Forelimb muscle (tissue), 1 donor: ENCODE measurements at places on chromosomes 2 and 18.
A peak's percentile ranks its signal among the peaks of the same experiment; 100 is the strongest.

GRCh38 chr2:40370007-40370395, 81.9 kb downstream of the SLC8A1 start:
- DNase-seq = no peak

GRCh38 chr2:215435870-215436704, at the start of gene FN1:
TSS of gene FN1 (minus strand) at chr2:215436068. CDS start at chr2:215435802, 266 bp downstream.
- peak; percentile 93 for DNase-seq

DNA sequence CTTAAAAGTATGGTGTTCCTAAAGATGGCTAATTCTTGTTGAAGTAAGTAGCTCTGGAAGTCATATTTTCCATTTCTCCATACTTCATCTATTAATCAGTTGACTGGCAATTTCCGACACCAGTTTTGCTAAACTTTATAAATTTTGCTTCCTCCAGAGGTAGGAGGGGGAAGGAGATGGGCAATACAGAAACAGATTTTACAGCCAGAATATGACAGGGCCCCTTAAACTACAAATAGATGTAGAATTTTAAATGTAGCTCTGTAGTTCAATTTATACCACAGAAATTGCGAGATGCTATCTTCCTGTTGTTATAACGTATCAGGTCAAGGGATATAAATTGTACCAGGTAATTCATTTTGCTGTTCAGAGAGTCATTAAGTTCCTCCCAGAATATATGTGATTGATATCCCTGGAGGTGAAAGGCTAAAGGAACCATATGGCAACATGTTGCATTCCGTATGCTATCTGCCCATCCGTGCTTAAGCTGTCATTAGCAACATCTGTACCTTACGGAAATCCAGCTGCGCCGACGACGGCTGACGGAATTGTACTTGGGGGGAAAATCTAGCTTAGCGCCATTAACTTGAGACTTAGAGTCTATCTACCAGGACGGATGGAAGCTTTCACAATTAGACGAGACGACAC, 8.4 kb upstream of the NR4A2 start:
- no peak for DNase-seq

DNA sequence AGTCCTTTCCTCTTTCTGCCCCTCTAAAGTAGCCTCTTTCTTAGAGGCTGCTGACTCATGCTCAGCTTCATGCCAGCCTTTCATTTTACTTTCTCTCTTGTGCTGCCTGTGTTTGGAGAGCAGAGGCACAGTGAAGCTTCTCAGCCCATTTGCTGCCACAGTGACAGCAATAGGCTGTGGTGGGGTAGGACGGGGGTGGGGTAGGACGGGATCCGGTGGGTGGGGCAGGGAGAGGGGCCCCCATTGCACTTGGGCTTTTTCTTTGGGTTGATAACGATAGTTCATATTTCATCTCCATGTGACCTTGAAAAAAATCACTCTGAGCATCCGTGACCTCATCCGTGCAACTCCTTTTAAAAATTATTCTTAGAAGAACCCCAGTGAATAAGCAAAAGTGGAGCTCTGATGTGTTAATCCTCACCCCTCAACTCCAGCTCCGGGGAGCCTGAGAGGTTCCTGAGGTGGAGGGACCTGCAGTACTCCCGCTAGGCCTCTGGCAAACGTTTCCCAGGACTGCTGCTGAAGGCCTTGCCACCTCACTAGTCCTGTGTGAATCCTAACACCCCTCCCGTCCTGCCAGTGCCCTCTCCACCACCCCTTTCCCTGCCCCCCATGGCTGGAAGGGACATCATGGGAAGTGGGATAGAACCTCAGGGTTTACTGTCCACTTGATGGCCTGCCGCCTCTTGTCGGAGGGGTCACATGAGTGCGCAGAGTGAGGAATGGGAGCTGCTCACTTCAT, 70.8 kb downstream of the INPP4A start:
- DNase-seq = no peak

DNA sequence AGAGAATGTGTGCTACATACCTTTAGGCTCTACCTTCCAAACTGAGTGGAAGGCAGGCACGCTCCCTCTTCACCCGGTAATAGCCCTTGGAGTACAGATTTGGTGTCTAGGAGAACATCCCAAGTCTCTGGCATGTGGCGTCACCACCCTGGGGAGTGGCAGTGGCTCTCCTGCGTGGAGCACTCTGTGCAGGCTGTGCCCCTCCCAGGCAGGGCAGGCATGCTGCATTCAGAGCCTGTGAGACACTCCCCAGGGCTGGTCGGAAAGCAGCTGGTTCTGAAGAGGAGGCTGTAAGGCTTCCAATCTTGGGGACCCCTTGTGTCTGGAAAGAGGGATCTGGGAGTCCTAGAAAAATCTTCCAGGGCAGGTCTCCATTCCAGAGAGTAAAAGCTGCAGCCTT, 193.3 kb downstream of the ANKRD30B start:
- DNase-seq = no peak

GRCh38 chr2:194464964-194465638, 1191.9 kb upstream of the SLC39A10 start:
- DNase-seq = no peak

GRCh38 chr2:108986916-108987510, 2.0 kb downstream of the EDAR start:
- DNase-seq = no peak

GRCh38 chr2:179020156-179020750, 29.7 kb downstream of the CCDC141 start:
- DNase-seq = no peak

- no peak for DNase-seq
These were observed 188.1 kb downstream of the ARL4C start for GRCh38 chr2:234308813-234309195.

- DNase-seq = no peak
These were observed 24.4 kb downstream of the SCN9A start for GRCh38 chr2:166351319-166351718.

DNA sequence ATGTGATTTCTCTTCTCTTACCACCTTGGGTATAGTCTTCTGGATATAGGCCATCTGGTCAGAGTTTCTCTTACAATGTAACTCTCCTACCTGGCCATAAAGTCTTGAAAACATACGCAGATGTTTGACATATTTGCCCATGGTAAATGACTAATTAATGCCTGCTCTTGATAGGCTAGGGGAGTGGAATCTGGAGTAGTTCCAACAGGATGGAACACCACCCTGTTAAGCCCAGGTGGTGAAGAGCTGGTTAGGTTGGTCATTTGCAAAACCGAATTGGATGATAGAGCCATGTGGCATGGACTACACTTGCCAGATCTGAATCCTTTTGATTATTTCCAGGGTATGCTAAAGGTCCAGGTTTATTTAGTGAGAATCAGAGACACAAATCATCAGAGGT, 36.5 kb downstream of the HADHB start:
- no peak for DNase-seq

DNA sequence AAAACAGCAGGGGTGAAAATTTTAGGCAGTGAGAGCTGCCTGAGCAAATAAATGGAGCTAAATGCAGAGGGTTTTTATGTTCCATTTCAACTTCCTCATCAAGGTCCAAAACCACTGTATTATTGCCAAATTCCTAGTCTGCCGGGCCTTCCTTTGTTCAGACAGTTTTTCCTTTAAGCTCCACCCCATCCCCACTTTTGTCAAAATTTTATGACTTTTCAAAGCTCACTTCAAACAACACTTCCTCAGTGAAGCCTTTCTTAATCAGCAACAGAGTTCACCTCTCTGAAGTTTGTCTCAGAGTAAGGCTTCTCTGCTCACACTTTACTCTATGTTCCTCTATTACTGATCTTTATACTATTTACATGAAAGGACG, 81.3 kb downstream of the CERKL start:
- DNase-seq = no peak

- no peak for DNase-seq
These were observed 757.1 kb upstream of the CDH7 start for GRCh38 chr18:64993695-64994094.

DNA sequence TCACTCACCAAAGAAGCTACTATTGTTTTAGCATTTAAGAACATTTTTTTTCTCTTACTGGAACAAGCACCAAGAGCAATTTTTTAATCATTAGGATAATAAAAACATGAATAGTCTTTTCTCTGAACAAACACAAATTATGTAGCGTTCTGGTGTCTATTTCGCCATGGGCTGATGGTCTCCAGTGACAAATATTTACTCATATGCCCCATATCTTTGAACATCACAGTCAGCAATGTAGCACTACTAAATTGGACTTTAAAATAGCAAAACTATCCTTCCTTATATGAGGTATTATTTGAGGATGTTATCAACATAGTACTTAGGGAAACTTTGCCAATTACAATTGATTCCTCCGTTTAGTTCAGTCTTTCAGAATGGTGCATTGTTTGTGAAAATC, 1326.0 kb upstream of the ZEB2 start:
- DNase-seq = no peak

DNA sequence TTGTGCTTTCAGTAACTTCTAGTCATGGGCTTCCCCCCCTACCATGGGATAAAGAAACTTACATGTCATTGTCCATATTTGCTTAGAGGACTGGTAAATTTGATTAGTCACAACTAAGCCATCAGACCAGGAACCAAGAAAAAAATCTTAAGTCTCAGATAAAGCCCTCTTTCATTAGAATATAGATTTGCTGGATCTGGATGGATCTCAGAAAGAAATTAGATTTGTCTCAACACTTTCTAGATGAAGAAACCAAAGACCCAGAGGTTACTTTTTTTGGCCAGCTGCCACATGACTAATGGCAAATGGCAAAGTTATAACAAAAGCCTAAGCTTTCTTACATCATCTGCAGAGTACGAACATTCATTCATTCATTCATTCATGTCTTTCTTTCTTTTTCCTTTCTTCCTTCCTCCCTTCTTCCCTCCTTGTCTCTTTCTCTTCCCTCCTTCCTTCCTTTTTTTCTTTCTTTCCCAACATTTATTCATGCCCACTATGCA, 60.2 kb downstream of the CDCA7 start:
- DNase-seq = no peak

DNA sequence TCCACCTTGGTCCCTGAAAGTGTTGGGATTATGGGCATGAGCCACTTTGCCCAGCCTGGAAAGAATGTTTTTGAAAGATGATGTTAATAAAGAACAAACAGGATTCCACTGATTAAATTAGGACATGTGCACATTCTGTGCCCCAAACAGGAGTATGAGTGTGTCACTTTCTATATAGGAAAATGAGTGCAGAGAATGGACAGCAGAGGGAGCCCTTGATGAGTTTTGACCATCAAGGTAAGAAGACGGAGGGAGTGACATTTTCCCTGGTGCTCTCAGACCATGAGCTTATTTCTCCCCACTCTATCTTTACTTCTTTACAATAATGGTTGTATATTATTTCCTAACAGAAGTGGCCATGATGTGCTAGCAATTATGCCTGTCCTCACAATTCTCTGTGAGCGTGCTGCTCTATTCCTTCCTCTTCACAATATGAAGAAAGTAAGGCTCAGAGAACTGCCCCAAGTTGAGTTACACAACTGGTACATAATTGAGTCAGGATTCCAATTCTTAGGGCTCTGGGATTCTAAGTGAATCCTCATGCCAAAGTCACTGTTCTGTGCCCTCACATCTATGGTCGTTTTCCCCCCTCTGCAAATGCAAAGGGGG, 20.6 kb downstream of the RPL37A start:
- peak; percentile 68 for DNase-seq

- no peak for DNase-seq
These were observed 1274.0 kb upstream of the CRIM1 start for GRCh38 chr2:35081622-35082015.

GRCh38 chr18:63378919-63379638, 12.1 kb upstream of the KDSR start:
- DNase-seq = no peak

- DNase-seq = no peak
These were observed 54.6 kb downstream of the CTDP1 start for GRCh38 chr18:79733986-79734770.

DNA sequence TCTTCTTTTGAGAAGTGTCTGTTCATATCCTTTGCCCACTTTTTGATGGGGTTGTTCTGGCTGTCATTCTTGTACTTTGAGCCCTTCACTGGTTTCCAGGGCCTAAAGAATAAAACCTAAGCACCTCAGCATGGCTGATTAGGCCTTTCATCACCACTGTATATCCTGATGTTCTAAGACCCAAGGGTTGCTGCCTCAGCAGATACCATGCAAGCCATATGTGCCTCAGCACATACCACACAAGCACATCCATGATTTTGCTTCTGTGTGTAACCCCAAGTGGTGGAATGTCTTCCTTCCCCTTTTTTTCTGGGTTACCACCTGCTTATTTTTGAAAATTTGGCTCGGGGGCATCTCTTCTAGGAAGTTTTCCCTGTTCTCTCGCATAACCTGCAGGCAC, 11.4 kb downstream of the RBKS start:
- DNase-seq = no peak

GRCh38 chr2:223971-224760, 39.7 kb downstream of the SH3YL1 start:
- DNase-seq = no peak

DNA sequence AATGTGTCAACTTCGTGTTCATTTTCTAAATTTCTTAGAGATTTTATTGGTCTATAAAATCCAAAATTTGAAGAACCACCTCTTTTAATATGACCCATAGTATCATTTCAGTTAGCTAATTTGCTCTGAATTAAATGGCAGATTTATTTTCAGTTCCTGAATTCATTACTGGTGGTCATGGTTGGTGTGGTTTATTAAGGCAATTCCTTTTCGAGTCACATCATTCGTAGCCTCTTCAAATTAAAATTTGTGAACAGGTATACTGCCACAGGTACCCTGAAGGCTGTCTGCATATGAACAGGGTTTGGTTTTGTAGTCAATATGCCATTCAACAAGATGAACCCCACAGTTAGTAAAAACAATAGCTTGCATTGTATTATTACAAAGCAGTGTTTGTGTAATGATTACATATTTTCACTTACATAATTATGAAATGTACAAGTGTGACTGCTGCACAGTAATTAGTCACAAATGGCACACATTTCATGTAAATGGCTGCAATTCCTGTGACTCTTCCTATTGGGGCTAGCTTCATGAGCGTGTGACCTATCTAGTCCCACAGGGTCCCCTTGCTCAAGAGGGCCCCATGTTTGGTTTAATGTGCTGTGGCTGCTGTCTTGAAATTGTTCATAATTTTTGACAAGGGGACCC, 48.9 kb downstream of the CDC42EP3 start:
- DNase-seq = no peak

DNA sequence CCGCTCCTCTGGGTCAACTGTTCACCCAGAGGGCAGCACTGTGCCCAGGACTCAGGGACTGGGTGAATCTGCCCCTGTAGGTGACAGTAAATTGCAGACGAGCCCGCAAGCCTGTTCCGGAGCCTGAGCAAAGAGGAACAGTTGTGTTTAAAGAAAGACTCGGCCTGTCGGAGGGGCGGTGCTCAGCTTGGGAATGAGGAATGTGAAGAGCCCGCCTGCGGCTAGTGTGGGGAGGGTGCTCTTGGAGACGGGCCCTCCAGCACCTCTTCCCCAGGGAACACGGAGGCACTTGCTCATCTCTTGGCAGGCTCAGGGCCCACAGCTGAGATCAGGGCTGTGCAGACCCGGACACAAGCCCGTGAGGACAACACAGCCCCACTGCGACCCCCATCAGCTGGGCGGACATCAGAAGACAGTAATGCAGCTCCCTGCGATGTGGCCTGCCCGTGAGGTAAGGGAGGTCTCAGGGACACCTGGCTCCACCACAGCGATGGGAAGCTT, 299.0 kb downstream of the NDUFA10 start:
- DNase-seq = no peak

DNA sequence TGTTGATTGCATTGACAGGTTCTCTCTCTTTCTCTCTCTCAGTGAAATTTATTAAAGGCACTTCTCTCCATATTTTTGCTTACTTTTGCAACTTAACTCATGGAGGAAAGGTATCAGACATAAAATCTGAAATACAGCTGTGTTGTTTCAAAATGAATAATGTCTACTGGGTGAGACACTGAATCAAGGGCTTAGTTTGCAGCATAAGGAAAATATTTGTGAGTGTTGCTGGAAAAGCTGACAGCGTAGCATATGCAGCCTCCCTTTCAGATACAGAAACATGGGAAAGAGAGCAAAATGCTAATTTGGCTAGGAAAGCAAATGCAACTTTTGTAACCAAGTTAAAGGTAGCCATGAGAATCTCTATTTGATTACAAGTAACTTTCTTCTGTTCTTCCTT, 81.5 kb upstream of the COL3A1 start:
- no peak for DNase-seq
